ENCODE measurements at places on chromosomes 12 and 14.
A peak's percentile ranks its signal among the peaks of the same experiment; 100 is the strongest.

GRCh38 chr12:31887109-31887811, 72.0 kb upstream of the RESF1 start:
- DNase-seq: no peak

- DNase-seq: no peak
Observed at GRCh38 chr14:95483309-95484165, 32.9 kb downstream of the SYNE3 start.

- DNase-seq: no peak
Observed at GRCh38 chr14:97293659-97294058, 496.5 kb downstream of the VRK1 start.

GRCh38 chr12:75814851-75815754, 216.5 kb downstream of the PHLDA1 start:
- peak; percentile 34 for DNase-seq

- no peak for DNase-seq
Observed at GRCh38 chr12:39301422-39301821, 141.5 kb downstream of the KIF21A start.
